ENCODE measurements at places on chromosomes 7 and 10. TPM values are rescaled to one million over a fixed set of nuclear protein-coding genes. Genes with fewer than 3 reads are reported as not detected.

SPDYE1 gene
- polyA plus RNA-seq, result 2.1 TPM

DNA sequence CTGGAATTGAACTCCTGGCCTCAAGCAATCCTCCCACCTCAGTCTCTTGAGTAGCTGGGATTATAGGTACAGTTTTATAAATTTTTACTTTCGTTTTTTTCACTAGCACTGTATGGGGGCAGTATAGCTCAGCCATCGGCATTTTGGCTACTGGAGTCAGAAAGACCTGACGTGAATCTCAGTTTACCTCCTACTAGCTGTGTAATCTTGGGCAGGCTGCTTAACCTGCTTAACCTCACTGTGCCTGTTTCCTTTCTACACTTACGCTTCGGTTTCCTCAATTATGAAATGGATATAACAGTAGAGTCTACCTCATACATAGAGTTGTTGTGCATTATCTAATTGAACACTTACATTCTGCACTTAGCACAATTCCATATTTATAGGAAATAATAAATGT, 16.7 kb downstream of the STN1 start:
- DNase-seq, result no peak

DNA sequence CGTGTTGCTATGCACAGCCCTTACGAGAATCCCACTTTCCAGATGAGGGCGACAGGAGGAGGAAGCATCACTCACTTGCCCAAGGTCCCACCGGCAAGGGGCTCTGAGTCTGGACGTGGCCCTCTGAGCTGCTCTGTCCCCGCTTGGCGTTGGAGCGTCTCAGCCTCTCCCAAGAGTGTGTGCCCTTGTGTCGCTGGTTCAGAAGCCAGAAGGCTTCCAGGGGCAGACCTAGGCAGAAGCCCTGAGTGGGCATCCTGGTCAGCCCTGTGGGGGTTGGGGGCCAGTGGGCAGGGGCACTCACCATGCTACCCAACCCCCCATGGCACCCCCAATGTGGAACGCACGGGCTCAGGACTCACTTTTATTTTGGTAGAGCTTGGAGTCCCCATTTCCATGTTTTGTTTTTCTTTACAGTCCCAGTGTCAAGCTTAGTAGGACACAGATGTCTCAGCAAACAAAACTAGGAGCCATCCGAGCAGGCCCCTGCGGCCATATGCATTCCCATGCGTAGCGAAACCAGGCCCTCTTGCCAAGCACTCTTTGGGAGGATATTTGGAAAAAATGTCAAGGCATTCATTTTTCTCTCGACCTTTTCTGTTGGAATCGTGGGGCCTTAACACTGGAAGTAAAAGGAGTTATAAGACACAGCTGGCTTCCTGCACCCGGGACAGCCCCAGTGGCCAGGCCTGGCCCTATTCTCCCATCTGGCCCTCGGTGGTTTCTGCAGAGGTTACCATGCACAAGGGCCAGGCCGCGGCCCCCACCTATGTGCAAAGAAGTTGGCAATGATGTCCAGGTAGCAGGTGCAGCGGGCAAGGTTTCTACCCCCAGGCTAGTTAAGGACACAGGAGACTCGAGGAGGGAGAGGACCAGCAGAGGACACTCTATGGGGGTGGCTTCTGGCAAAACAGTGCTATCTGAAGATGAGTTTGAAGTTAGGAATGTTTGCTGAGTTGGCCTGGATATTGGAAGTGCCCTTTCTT, 97.0 kb downstream of the LHPP start:
- no peak for DNase-seq

GRCh38 chr10:73906524-73907447, 4.1 kb upstream of the PLAU start:
- peak; percentile 75 for DNase-seq

DNA sequence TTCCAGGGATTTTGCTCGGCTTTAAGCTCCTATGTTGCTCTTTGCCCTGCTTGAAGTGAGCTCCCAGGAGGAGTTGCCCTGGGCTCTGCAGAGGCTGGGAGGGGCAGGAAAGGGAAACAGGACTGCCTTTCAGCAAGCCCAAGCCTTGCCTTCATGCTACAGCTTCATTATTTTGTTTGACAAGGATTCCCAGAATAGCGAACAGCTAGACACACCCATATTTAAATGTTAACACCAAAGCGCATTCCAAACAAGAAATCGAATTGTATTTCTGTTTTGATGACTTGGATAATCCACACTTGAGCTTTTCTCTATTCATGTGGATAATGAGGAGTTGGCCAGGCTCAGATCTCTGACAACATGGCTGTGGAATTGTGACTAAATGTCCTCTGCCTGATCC, 6.3 kb downstream of the KIAA1217 start:
- DNase-seq, result no peak

GRCh38 chr10:33276282-33276923, 58.1 kb downstream of the NRP1 start:
- no peak for DNase-seq

DNA sequence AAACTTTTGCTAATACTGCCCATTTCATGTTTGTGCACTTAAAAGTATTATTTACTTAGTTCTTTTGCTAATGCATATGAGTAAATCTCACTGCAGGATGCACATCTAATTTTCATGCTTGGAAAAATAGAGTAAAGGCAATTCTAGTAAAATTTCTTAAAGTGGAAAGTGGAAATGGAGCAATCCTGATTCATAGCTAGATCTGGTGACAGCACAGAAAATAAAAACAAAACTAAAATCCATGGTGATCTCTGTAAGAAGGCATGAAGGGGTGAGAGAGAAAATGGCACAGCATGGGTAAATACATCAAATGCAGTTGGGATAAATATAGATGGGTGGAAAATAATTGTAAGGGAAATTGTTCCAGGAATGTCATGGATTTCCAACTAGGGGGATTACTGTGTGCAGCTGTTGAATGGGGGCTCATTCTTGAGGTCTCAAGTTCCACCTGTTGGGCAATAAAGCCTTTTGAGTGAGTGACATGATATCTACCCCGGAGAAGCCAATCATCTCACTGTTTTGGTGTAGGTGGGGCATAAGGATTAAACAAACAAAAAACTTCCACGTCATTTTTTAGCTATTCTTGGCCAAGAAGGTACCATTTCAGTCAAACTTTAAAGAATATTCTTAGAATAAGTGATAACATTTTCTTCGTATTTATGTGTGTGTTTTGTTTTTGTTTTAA, 1.7 kb upstream of the MCU start:
- DNase-seq, result no peak

Data from left kidney (tissue), 8 donors.